ENCODE measurements at places on chromosomes 2 and 18.

DNA sequence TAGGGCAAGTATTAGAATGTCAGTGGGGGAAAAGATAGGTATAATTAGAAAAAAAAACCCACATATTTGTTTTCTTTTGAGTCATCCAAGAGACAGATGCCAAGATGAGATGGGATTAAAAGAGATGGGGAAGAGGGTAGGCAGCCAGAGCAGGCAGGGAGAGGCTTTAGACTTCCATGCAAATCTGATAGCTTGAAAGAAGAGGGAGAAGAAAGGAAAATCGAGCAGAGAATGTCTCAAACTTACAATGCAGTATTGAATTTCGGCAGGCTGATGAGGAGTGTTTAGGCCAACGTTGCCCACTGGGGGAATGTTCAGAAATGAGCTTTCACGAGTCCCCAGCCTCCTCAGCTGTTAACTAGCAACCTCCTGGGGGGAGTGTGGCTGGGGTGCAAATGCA, 91.3 kb downstream of the SPATS2L start:
- DNase-seq: peak; percentile 55

- DNase-seq: no peak
These were observed 17.9 kb downstream of the LAMA3 start for GRCh38 chr18:23706971-23707640.

GRCh38 chr2:55089726-55090125, 39.5 kb upstream of the RTN4 start:
- DNase-seq: no peak

DNA sequence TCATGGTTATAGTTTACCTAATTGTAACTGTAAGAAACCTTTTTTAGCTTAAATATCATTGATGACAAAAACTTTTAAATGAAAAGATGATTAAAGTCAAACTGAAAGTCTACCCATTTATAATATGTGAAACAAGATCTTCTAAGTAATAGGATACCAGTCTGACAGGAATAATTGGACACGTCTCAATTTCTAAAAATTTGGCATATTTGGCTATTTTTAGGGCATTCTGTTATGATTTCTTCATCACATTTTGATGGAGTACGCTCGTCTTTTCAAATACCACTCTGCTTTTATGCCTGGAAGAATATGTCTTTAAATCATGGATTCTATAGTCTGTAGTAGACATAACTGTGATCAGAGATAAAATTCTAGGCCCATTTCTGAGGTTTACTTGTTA, 1.3 kb downstream of the R3HDM1 start:
- DNase-seq: no peak

DNA sequence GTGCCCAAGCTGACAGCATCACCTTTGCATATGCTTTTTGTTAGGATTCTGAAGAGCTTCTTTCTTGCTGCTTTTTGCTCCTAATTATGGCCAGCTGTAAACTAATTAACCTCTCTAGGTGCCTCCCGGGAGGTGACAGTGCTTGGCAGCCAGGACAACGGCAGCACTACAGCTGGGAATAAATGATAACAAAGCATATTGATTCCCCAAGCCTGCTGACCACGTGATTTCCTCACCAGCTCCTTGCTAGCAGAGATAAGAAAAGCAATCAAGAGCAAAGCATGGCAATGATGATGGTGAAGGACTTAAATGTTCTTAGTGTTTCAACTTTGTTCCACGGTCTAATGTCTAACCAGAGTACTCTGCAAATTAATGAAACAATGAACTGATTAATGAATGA, 1074.4 kb upstream of the GYPC start:
- no peak for DNase-seq

GRCh38 chr2:1282552-1282951, 130.7 kb upstream of the TPO start:
- DNase-seq: no peak

DNA sequence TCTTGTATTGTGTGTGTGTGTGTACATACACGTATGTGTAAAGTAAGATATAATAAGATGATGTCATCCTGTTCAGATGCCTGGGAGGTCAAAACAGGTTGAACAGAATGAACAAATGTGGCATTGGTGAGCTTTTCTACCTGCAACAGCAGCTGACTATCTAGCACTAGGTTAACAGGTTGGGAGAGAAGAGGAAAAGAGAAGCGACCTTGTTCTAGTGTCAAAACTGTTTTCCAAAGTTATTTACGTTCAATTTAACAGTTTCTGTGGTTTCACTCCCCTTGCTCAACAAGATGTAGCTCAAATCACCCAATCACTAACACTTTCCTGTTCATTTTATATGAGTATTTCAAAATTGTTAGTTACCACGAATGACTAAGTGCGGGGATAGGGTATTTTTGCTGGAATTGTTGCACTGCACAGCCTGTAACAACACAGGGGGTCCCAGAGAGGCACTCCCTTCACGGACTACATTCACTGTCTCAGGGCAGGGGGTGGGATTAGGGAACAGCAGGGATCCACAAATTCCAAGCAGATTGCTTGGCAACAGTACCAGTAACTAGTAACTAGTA, 67.5 kb upstream of the DTNB start:
- no peak for DNase-seq

GRCh38 chr18:76951456-76952247, 129.3 kb downstream of the ZNF236 start:
- DNase-seq: no peak

DNA sequence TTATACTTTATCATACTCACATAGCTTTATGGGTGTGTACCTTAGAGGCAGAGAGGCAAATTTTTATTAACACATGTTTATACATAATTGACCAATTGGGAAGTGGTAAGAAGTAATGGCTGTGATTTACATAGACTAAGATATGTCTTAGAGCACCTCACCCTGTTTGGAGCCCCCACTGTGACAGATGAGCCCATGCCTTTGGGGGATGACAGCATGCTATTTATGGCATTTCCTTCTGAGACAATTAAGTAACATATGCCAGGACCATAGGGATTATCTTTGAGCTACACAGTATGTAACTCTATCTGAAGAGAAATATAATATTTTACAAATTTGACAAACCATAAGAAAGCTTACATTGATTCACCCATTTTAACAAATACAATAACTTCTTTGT, 1655.3 kb upstream of the ACVR2A start:
- peak; percentile 83 for DNase-seq

GRCh38 chr2:39107156-39107555, 13.7 kb downstream of the SOS1 start:
- DNase-seq: peak; percentile 90

- no peak for DNase-seq
These were observed 110.6 kb downstream of the NRP2 start for GRCh38 chr2:205792908-205793307.

DNA sequence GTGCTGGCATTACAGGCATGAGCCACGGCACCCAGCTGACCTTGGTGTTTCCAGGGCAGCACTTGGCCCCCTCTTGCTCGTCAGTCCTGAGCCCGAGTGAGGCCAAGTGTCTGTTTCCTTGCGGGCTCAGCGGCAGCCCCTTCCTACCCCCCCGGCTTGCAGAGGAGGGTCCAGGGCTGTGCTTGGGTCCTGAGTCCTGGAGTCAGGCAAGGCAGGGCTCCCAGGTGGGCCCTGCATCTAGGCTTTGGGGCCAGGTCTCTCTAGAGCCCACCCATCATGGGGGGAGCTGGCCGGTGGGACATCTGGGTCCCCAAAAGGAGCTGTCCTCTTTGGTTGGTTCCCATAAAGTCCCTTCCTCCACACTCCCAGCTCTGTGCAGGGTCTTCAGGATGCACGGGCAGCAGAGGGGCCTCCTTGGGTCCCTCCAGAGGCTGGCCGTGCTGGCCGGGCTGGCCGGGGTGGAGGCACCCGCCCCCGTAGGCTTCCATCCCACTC, 63.7 kb upstream of the HPCAL1 start:
- DNase-seq: no peak

DNA sequence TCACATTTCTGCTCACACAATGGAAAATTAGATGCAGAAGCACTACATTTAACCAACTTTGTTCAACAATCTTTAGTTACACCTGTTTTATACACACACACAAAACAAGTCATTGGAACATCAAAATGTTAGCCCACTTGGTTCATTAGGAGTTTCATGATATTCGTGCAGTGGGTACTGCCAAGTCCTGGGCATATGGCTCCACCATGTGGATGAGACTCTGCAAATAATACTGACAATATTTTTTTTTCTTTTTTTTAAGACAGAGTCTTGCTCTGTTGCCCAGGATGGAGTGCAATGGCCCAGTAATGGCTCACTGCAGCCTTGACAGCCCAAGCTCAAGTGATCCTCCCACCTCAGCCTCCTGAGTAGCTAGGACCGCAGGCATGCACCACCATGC, 34.5 kb upstream of the GRB14 start:
- no peak for DNase-seq

GRCh38 chr18:55838841-55839240, 250.8 kb upstream of the TCF4 start:
- DNase-seq: no peak

- DNase-seq: peak; percentile 71
These were observed 77.3 kb upstream of the PHLPP1 start for GRCh38 chr18:62637807-62638687.

GRCh38 chr18:68060871-68061270, 544.4 kb upstream of the DSEL start:
- DNase-seq: no peak

DNA sequence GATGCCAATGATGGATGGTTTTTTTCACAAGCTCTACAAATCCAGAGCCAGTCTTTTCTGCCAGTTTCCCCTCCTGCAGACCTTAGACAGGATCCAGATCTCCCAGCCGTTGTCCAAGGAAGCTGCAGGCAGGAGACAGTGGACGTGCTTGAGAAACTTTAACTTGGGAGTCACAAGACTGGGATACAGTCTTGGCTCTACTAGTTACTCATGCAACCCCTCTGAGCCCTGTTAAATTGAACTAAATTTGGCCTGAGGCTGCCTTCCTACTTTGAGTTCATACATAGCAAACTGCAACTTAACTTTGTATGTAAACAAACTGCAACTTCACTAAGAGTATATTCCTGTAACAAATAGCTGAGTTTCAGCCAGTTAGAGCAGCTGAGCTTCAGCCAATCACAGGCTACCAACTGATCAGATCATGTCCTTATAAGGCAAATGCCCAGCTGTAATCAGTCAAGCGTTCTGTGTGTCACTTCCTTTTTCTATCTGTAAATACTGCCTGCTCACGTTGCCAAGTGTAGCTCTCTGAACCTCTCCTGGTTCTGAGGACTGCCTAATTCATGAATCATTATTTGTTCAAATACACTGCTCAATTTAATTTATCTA, 140.9 kb downstream of the CAPN13 start:
- DNase-seq: no peak

GRCh38 chr2:55150834-55151233, 81.3 kb downstream of the CLHC1 start:
- no peak for DNase-seq

DNA sequence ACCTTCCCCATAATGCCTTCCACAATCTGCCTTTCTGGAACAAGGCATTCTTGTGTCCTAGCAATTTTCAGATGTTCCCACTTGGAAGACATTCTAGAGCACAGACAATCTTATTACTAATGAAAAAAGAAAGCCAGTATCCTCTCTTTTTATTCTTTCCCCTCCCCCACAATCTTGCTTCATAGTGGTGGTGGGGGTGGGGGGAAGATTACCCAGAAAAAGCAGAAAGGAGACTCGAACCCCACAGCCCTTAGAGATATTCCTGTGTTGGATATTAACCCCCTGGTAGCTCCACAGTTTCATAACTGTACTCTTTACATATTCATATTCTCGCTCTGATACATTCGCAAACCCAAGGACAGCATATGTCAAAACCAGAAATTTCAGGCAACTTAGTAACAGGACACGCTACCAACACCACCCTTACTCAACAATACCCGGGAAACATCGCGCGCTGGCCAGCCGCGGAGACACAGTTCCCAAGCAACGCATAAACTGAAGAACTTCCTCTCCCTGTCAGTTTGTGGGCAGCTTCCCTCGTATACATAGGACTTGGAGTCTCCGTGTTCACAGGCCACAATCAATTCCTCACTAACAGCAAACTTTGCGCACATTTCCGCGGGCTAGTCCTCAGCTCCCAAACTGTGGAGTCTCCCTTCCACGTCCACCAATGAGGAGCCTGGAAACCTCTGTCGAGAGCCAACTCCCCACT, 793 bp downstream of the NR4A2 start:
- peak; percentile 68 for DNase-seq

GRCh38 chr2:63735263-63735662, 106.4 kb upstream of the UGP2 start:
- DNase-seq: no peak

GRCh38 chr2:164609790-164610189, 11.5 kb downstream of the GRB14 start:
- no peak for DNase-seq

GRCh38 chr18:47936952-47937351, 6.5 kb upstream of the SMAD2 start:
- no peak for DNase-seq

DNA sequence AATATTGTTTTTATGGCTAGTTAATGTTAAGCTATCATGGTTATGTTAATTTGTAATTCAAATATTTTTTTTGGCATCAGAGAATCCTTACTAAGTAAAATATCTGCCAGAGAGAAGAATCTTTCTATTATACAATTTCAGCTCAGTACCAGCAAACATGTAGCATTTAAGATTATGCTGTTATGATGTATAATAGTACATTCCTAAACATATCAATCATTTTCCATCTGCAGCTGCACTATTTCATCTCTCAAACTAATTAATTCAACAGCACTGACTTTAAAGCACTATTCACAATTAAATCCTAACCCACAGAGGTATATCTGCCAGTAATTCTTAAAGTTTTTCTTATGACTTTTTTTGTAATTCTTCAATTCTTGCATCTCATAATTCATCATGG, 250.6 kb downstream of the CD226 start:
- DNase-seq: no peak
